ENCODE measurements at places on chromosomes 1 and 21. TPM values are rescaled to one million over a fixed set of nuclear protein-coding genes. Genes with fewer than 3 reads are reported as not detected.

The SIKE1 gene
- 60.7 TPM for total RNA-seq

The SPATA1 gene
- total RNA-seq = 0.42 TPM

The NOL9 gene
- 16.6 TPM for total RNA-seq

The VN1R5 gene
- total RNA-seq = not detected

The AMY2A gene
- 1.7 TPM for total RNA-seq

The FCAMR gene
- not detected for total RNA-seq

The SIK1 gene
- 11.5 TPM for total RNA-seq

The CD1C gene
- not detected for total RNA-seq

The HUNK gene
- 1.1 TPM for total RNA-seq

The SPRR1A gene
- total RNA-seq = not detected

The TRIM63 gene
- 2.1 TPM for total RNA-seq

The DNASE2B gene
- not detected for total RNA-seq

The TATDN3 gene
- 9.9 TPM for total RNA-seq

The CYP4Z1 gene
- total RNA-seq = 1.7 TPM

The ZNF697 gene
- 3.7 TPM for total RNA-seq

The DCST1 gene
- total RNA-seq = not detected

All from esophagus muscularis mucosa (tissue), 4 donors.